ENCODE measurements at places on chromosomes 2 and 18.

DNA sequence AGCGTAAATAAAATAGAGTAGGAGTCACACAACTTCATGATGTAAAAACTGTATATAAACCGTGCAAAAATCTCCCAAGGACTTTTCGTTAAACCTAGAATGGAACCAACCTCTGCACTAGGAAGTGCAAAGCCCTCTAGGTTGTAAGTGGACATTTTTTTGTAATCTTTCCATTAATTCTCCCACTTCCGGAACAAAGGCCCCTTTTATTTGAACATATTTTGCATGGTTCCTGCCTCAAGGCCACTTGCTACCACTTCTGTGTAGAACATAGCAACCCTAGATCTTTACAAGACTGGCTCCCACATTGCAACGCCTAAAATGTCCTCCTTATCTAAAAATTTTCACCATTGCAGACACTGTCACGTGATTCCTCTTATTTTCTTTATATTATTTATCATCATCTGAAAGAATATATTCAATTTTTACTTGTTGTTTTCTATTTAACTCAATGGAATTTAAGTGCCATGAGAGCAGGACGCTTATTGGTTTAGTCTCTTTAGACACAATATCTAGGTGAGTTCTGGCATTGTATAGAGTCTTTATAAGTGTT, 249.6 kb upstream of the TMEFF2 start:
- no peak for DNase-seq

- no peak for DNase-seq
Measured at GRCh38 chr2:69830045-69830905, 815 bp downstream of the GMCL1 start.

GRCh38 chr2:66691031-66691965, 256.4 kb downstream of the MEIS1 start:
- no peak for DNase-seq

DNA sequence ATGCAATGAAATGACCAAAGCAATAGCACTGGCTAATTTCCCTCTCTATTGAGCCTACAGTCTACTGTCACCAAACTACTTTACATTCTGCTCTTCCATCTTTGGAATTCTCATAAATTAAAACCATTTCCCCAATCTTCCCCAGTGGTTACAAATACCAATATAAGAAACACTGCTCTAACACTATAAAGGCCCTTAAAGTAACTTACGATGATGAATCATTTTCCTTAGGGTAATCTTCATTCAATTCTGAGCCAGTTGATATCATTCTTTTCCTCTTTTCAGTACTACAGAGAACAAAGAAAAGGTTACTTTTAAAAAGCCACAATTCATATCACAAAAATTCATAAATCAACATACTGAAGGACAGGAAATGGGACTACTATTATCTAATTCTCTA, 22.1 kb downstream of the USP37 start:
- DNase-seq = no peak

- no peak for DNase-seq
Measured at GRCh38 chr18:58161659-58162058, 117.6 kb downstream of the NEDD4L start.

- DNase-seq = peak; percentile 53
Measured at GRCh38 chr2:53994818-53995808, 24.3 kb upstream of the PSME4 start.

- DNase-seq = no peak
Measured at GRCh38 chr2:85244828-85245227, 83.0 kb downstream of the TGOLN2 start.

- DNase-seq = no peak
Measured at GRCh38 chr2:137942833-137943677, 21.2 kb upstream of the HNMT start.

- no peak for DNase-seq
Measured at GRCh38 chr2:74261204-74261864, 62.9 kb downstream of the MTHFD2 start.

- no peak for DNase-seq
Measured at GRCh38 chr2:120864981-120865380, 129.3 kb downstream of the GLI2 start.

DNA sequence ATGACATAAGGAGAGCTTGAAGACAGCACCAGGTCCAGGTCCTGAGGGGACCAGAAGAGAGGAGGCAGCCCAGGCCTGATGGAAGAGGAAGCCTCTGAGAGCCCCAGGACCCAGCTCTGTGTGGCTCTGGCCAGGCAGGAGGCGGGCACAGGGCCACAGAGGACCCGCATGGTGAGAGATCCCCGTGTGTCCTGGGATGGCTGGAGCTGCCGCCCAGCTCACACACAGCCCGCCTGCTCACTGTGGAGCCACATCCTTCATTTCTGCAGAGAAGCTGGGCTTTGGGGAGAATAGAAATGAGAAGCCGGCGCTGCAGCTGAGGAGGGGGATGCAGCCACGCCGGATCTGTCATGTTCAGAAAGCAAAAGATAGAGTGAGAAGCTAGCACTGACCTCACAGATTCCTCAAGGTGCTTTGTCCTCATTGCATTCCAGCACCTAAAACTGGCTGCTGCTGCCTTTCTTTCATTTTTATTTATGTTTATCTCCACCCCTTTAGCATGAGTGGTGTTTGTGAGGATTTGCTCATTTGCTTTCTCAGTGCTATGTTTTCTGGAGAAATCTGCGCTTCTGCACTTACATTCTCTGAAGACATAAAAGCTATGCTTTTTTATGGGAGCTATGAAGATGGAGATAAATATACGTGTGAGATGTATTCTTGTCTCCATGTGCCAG, 307.6 kb upstream of the MYT1L start:
- DNase-seq = no peak

- DNase-seq = no peak
Measured at GRCh38 chr2:61045999-61046398, 19.7 kb upstream of the SANBR start.

DNA sequence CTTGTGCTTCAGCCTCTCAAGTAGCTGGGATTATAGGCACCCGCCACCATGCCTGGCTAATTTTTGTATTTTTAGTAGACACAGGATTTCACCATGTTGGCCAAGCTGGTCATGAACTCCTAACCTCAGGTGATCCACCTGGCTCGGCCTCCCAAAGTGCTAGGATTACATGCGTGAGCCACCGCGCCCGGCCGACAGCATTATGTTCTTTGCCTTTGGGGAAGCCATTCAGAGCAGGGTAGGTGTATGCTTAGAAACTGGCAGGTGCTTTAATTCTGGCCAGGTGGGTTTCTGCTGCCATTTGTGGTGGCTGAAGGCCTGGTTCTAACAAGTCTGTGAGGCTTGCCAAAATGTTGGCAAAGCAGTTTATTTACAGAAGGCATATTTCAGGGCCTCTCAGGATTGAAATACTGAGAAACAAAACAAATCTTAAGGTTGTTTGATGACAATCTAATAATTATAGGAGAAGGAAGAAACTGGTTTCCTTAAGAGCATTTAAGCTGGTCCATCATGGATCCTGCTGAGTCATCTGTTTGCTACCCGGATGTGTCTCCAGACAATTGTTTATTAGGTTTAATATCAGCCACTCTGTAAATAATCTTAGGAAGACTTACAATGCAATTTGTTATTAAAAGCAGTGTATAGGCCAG, 16.0 kb downstream of the SLC20A1 start:
- DNase-seq = no peak

DNA sequence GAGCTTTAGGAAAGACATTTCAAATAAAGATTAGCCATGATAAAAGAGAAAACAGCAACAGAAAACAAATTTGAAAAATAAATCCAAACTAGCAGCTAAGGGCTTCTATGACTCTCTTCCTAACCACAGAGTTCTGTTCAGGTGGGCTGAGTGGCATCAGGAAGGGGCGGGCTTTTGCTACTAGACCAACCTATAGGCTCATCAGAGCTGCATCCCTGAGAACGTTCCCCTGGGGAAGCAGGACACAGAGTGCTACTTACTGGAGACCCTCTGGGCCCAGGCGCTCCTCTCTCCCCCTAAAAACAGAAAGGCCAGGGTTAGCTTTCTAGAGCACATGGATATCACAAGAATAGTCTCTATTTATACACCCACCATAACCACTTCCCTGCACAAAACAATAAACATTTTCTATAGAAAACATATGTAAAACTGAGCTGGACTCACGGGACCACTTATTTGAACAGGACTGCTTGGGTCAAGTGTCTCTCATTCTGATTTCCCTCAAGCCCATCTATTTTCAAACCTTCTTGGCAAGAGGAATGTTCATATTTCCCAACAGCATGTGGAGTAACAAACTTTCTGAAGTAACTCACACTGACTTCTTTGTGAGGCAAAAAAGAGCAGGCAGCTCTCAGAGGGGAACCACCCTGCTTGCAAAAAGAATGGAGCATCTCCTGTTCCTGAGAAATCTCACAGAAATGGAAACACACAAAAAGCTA, 78.9 kb upstream of the LMAN1 start:
- DNase-seq = no peak

DNA sequence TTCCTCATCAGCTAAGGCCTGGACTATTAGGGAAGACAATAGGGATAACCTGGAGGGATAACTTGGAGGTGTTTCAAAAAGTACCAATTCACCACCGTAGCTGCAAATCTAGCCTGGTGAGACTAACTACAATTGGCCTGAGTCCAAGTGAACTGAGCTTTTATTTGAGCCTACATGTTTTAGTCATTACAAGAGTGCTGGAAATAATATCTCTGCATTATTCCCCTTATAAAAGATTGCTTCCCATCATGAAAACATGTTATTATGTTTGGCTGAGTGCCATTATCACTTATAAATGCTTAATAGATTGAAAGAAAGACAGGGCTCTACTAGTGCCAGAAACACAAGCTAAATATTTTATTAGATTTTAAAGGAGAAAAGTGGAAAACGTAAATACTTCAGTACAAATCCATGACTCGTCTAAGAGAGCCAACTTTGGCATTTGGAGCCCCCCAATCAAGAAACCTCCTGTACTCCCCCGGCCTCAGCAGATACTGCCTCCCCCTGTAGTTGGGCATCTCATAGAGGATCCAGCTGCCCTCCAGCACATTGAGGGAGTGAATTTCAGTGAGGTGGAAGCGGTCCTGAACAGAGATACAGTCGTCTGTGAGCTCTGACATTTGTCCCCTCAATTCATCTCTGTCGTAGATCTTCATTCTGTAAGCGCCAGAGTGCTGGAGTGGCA, 3.6 kb downstream of the CRYGB start:
- no peak for DNase-seq

DNA sequence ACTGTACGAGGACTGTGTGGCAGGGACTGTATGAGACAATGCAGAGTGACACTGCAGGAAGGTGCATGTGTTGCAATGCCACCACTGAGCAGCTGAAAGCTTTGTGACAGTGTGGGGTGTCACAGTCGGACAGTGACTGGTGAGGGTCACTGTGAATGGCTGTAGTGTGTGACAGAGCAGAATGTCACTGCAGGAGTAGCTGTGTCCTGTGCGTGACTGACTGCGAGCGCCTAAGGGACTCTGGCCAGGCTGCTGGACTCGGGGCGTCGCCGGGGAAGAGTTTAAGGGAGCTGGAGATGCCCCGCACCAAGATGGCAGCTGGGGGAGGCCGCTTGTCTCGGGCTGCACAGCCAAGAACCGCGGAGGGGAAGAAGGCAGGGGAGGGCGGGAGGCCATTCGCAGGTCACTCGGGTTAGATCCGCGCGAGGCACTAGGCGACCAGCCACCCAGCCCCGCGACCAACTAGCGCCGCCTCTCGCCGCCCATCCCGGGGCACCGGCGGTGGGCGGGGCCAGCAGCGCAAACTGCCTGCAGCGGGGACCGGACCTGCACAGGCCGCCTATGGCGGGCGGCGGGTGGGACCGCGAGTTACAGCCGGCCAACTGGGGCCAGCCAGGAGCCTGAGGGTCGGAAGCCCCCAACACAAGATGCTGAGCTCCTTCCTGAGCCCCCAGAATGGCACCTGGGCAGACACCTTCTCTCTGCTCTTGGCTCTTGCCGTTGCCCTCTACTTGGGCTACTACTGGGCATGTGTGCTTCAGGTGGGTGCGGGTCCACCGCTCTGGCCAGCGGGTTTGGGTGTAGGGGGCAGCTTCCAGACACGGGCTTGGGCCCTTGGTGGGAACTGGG, at the start of gene ABHD1:
Gene ABHD1 (plus strand): TSS at position 514 of the 849 bp plus-strand sequence. CDS start 134 bp downstream, at position 648.
- no peak for DNase-seq

GRCh38 chr2:113164930-113165585, 8.7 kb upstream of the PSD4 start:
- DNase-seq = no peak

- no peak for DNase-seq
Measured at GRCh38 chr18:56836173-56836572, 185.0 kb downstream of the WDR7 start.

- no peak for DNase-seq
Measured at GRCh38 chr2:238421695-238422035, 5.1 kb upstream of the ASB1 start.

DNA sequence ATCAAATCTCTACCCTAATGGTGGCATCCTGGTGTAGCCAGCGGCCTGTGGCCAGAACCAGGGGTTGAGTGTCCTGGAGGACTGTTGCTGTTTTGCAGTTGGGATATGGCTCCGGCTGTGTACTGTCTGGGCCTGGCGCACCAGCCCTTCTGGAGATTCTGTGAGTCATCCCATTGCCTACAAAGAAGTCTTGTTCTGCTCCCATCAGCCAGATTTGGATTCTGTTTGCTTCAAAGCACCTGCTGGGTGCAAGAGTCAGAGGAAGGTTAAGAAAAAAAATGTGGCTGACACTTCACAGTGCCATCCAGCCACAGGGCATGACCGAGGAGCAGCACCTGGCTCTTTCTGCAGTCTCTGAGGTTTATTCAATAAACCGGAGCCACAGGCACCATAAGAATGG, 41.0 kb upstream of the ASAP2 start:
- no peak for DNase-seq

Measured in CMK (cell line).